ENCODE measurements at places on chromosomes 4 and X.

DNA sequence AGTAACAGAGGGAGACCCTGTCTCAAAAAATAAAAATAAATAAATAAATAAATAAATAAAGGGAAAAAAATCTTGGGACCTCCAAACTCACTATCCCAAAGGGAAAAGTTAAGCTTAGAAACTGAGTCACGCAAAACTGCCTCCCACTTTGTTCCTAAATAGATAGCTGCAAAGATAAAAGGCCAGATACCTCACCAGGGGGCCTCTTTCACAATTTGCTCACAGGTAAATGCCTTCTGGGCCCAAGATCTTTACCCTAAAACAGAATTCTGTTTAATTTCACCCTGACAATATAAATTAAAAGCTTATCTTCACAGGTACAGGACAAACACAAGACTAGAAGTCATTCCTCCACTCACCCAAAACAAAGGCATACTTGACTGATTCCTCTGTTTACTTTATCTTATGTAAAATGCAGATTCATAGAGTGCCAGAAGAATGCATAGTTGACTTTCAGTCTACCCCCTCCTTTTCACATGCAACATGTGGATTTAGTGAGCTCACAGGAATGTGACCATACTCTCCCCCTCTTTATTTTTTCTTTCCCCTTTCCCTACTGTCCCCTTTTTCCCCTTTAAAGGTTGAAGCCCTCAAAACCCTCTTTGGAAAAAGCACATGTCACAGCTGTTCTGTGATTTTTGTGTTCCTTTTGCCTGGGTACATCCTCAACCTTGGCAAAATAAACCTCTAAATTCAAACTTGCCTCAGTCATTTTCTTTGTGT lies 23.4 kb downstream of the ELF2 start:
- no peak for DNase-seq

GRCh38 chr4:148812101-148812500 lies 369.9 kb upstream of the NR3C2 start:
- no peak for DNase-seq

DNA sequence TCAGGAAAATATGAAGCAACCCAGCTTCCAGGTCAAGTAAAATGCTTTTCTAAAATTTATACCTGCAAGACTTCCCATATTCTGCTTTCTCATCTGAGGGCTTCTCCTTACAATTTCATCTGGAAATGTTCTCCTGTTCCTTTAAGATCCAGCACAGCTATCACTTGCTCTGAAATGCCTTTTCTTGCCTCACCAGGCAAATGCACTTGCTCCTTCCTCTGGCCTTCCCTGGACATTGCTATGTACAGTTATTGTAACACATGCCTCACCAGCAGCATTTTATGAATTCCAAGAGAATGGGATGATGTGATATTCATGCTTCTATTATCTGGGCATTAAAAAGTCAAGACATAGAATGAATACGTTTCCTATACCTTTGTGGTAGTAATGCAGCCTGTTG lies 842.1 kb upstream of the INTU start:
- no peak for DNase-seq

- no peak for DNase-seq
Observed at GRCh38 chr4:8262637-8263322, 6.8 kb upstream of the HTRA3 start.

- peak; percentile 17 for DNase-seq
Observed at GRCh38 chr4:40731792-40732245, 17.9 kb upstream of the NSUN7 start.

DNA sequence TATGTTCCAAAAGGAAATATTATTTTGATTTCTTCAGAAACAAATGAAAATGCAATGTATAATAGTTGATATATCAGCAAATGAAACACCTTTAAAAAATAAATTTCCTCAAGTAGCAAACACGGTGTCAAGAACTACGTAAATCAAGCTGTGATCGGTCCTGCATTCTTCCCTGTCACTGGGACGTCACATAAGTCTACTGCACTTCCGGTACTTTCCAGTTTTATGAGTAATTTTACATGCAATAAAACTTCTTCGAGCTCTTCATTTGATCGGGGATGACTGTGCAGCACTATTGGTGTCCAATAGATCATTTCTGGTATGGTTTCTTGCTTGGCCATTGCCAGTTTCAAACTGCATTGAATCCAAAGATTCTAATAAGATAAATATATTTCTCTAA lies 114.0 kb upstream of the VEGFC start:
- DNase-seq, result no peak
